ENCODE measurements at places on chromosomes 7 and 10.

- DNase-seq, result no peak
Observed at GRCh38 chr7:7108931-7109330, 73.4 kb upstream of the C1GALT1 start.

GRCh38 chr10:51156926-51157325, 82.6 kb downstream of the PRKG1 start:
- no peak for DNase-seq

DNA sequence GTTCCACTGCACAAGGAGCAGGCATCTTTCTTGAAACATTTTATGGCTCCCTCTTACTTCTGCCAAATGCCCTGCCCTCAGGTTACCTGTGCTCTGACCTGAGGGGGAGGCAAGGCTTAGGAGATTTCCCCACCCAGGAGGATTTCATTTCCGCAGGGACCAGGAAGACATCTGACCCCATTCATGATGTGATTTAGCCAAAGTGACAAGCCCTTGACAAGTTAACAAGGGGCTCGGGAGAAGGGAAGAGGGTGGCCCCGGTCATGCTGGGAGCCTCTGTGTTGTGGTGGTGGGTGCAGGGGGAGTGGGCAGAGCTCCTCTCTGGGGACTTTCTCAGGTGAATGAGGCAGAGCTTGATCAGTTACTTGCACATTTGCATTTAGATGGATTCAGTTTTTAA, 18.9 kb downstream of the GIMAP5 start:
- DNase-seq, result no peak

- DNase-seq, result peak; percentile 31
Observed at GRCh38 chr10:62805231-62806099, 945 bp downstream of the ADO start.

Measured in HuH-7 (cell line).